ENCODE measurements at places on chromosomes 2 and 18. TPM values are rescaled to one million over a fixed set of nuclear protein-coding genes. Genes with fewer than 3 reads are reported as not detected.

GRCh38 chr2:85861180-85861579 is 27.6 kb downstream of the ST3GAL5 start:
- peak overlapping the region; percentile 78 for H3K27ac ChIP-seq
- DNase-seq = peak; percentile 89
- no peaks in the 10 kb centered on the region for H3K27me3 ChIP-seq
- peaks cover 12% of the 10 kb centered on the region for H3K36me3 ChIP-seq
- peaks cover 37% of the 10 kb centered on the region for H3K4me1 ChIP-seq
- no peak overlapping the region for H3K4me3 ChIP-seq

- H3K36me3 ChIP-seq = no peaks in the 10 kb centered on the region
- no peak overlapping the region for H3K4me3 ChIP-seq
- H3K27ac ChIP-seq = no peak overlapping the region
- no peaks in the 10 kb centered on the region for H3K4me1 ChIP-seq
- H3K27me3 ChIP-seq = no peaks in the 10 kb centered on the region
- no peak for DNase-seq
Measured at GRCh38 chr2:212854116-212854515, 297.3 kb downstream of the IKZF2 start.

DNA sequence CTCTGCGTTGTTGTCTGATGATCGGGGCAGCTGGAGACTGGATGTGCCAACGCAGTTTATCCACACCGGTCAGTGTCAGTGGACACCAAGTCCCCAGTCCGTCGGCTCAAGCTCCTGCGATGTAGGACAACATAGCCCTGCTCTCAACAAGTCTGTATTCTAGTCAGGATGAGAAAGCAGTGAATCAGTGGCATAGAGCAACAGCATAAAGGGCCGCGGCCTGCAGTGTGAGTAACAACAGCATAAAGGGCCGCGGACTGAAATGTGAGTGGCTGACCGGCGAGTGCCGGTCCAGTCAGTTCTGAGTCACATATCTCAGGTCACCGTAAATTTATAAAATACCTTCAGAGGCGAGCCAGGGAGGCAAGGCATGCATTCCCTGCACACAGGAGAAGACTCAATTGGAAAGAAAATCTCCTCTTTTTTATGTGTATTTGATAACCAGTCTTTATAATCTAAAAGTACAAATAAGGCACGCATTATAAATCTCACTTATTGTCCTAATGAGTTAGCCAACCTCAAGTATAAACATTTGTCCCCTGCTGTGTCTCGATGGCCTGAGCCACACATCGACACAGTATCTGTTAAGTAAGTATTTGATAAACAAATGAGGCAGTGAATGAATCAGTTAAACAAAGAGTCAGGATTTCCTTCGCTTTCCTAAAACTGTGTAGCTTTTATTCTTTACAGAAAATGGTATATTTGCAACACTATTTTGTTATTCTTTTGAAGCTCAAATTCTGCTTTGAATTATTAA is 33.8 kb upstream of the NFATC1 start:
- H3K27ac ChIP-seq = no peak overlapping the region
- no peaks in the 10 kb centered on the region for H3K36me3 ChIP-seq
- H3K4me3 ChIP-seq = no peak overlapping the region
- no peaks in the 10 kb centered on the region for H3K27me3 ChIP-seq

DNA sequence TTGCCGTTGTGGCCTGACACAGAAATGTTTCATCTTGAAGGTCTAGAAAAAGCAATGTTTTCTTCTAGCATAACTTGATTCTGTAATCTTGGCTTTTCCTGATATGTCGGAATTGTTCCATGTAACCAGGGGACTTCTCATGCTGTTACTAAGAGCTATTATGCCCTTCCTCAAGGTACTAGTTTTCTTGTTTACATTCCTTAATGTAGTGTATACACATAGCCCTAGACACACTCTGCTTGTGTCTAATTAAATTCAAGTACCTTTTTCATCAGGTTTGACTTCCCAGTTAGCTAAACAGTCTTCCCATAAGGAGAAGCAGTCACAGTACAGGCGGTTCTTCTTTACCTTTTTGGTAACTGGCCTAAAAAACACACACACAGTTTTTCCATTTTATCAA is 122.8 kb upstream of the MSH6 start:
- DNase-seq = no peak
- no peaks in the 10 kb centered on the region for H3K36me3 ChIP-seq
- peaks cover 45% of the 10 kb centered on the region for H3K4me1 ChIP-seq
- no peaks in the 10 kb centered on the region for H3K27me3 ChIP-seq

DNA sequence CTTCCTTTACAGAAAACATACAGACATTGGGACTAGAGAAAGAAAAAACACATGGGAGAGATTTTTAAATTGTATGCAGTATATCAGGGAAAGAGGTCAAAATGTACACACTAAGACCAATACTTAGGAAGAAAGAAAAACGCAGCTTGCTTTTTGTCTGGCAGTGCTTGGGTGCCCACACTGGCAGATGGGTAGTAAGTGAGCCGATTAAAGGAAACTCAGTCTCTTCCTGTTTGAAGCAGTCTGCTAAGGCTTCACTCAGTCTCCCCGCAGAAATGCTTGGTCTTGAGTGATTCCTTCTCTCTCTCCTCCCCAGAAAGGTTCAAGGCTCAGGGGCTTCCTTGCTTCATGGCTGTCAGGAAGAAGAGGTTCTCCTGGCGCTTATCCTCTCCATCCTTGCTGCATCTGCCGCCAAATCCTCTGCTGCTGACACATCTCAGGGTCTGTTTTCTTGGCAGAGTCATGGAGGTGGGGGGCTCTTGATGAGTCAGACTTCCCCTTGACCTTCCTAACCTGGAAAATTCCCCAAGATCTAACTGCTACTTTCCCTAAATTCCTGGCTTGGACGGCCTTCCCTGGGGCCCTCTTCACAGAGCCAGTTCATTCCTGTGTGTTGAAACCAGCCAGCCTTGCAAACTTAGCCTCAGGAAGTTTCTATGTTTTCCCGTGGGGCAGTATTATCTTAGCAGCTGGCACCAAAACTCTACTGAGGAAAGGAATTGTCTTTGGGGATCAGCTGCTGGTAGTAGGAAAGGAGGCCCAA is 10.5 kb upstream of the TMSB10 start:
- no peaks in the 10 kb centered on the region for H3K27me3 ChIP-seq
- H3K4me3 ChIP-seq = peak overlapping the region; percentile 28

The TEX44 gene
- total RNA-seq = not detected

All from B cell (primary cell).